ENCODE measurements at places on chromosomes 6 and 20. TPM values are rescaled to one million over a fixed set of nuclear protein-coding genes. Genes with fewer than 3 reads are reported as not detected.

PCK1 gene
- not detected for total RNA-seq

NFKBIL1 gene
- 21.2 TPM for total RNA-seq

VGLL2 gene
- not detected for total RNA-seq

PI16 gene
- total RNA-seq: 0.15 TPM

HEBP2 gene
- total RNA-seq: 43.7 TPM

FERMT1 gene
- 2.1 TPM for total RNA-seq

RAET1L gene
- not detected for total RNA-seq

TRIM15 gene
- not detected for total RNA-seq

PRR3 gene
- total RNA-seq: 13.6 TPM

TRIM38 gene
- total RNA-seq: 7.4 TPM

PGC gene
- total RNA-seq: not detected

- DNase-seq: no peak
Observed at GRCh38 chr6:4346659-4347333, 211.4 kb upstream of the ECI2 start.

DNA sequence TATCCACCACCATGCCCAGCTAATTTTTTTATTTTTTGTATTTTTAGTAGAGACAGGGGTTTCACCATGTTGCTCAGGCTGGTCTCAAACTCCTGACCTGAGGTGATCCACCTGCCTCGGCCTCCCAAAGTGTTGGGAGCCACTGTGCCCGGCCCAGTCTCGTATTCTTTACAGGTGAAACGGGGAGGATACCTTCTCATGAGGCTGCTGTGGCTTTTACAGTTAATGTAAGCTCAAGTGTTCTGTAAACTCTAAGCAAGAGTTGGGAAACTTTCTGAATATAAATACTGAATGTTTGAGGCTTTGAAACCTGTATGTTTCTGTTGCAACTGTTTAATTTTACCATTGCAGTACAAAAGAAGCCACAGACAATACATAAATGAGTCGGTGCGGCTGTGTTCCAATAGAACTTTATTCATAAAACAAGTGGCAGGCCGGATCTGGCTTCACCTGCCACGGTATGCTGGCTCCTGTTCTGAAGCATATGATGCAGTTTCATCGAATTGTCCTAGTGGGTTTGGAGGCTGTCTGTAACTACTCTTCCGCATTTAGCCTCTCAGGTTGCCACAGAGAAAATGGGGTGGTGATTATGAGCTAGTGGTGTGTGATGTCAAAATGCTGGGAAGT is 192.5 kb upstream of the ZFP64 start:
- DNase-seq: no peak

GRCh38 chr6:79257381-79258205 is 23.1 kb upstream of the HMGN3 start:
- no peak for DNase-seq

DNA sequence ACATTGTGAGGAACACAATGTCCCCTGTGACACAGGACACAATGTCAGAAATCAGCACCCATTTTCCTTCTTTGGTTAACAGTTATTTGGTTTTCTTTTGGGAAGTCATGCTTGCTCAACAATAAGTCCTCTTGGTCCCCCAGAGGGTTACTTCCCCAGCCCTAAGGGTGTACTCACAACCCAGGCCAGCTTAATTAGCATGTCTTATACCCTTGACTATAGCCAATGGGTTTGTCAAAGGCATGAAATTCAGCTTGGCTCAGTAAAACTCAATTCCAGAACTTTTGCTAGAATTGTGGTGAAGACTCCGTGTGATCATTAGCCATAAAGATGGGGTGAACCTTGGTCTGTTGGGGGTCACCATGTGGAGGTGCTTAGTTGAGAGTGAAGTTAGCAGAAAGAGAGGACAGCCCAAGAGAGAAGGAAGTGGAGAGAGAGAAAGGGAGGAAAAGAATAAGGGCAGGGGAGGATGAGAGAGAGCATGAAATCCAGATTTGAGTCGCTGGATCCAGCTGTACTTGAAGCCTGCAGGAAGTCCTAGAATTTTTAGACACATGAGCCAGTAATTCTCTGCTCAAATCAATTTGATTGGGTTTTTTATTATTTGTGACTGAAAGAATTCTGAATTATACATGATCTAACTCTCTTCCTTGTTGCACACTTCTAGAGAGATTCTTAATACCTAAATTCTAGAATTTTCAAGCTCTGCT is 321.3 kb upstream of the JAG1 start:
- DNase-seq: no peak

- no peak for DNase-seq
Observed at GRCh38 chr6:71537717-71538116, 249.1 kb downstream of the OGFRL1 start.

- no peak for DNase-seq
Observed at GRCh38 chr6:41190791-41191190, 10.2 kb downstream of the TREML2 start.

- DNase-seq: no peak
Observed at GRCh38 chr6:3438190-3439167, 18.4 kb downstream of the SLC22A23 start.

DNA sequence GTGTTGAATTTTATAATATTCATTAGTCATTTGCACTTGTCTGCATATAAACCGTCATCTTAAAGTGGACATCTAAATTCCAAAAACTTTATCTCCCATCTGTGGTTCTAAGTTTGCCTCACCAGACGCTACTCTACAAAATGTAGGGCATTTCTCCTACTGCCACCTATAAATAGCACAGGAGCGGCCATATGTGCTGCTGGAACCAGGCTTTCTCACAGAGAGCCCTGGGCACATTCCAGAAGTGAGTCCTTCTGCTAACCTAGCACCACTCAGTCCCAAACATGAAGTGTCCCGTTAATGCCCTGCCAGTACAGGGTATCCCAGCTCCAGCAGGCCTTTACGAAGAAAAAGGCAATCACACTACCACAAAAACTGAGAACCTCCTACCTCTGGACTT is 153.7 kb downstream of the TMEM242 start:
- no peak for DNase-seq

DNA sequence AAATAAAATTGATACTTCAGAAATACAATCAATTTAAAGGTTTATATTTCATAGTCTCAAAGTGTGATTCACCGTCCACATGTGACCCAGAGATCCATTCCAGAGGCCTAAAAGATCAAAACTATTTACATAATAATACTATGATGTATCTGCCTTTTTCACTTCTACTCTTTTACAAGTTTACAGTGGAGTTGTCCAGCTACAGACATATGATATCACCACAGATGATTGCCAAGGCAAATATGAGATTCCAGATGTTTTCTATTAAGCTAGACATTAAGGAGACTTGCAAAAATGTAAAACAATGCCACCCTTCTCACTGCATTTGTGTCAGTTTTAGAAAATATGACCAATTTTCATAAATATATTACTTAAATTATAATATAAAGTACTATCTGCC is 443.7 kb downstream of the GJA1 start:
- no peak for DNase-seq

- no peak for DNase-seq
Observed at GRCh38 chr6:114467931-114468330, 125.1 kb upstream of the HS3ST5 start.

DNA sequence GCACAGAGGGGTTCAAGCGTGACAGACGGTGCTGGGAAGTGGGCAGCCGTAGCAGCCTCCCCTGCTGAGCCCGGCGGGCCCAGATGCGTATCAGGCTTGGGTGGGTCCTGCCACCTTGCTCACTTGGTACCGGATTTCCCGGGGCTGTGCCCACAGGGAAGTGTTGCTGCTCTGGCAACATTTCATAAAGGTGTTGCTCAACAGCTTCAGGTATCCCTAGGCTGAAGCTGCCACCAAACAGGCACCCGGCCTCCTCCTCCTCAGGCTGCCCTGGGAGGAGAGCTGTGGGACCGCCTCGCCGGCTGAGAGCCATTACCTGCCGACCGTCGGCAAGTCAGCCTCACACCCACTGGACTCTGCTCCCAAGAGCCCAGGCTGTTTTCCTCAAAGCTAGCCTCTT is 11.5 kb downstream of the PSMG4 start:
- DNase-seq: peak; percentile 68

DNA sequence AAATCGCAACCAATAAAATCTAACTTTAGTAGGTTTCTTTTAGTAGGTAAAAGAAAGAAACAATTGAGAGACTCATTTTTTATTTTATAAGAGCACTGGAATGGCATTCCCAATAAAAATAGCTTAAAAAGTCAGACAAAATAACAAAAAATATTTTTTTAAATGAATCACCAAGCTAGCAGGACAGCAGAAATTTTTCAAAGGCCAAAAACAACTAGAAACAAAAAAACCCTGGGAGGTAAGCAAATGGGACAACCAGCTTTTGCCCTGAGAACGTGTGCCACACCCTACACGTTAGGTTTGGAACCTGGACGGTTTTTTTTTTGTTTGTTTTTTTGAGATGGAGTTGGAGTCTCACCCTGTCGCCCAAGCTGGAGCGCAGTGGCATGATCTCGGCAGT is 19.6 kb downstream of the GPLD1 start:
- no peak for DNase-seq

DNA sequence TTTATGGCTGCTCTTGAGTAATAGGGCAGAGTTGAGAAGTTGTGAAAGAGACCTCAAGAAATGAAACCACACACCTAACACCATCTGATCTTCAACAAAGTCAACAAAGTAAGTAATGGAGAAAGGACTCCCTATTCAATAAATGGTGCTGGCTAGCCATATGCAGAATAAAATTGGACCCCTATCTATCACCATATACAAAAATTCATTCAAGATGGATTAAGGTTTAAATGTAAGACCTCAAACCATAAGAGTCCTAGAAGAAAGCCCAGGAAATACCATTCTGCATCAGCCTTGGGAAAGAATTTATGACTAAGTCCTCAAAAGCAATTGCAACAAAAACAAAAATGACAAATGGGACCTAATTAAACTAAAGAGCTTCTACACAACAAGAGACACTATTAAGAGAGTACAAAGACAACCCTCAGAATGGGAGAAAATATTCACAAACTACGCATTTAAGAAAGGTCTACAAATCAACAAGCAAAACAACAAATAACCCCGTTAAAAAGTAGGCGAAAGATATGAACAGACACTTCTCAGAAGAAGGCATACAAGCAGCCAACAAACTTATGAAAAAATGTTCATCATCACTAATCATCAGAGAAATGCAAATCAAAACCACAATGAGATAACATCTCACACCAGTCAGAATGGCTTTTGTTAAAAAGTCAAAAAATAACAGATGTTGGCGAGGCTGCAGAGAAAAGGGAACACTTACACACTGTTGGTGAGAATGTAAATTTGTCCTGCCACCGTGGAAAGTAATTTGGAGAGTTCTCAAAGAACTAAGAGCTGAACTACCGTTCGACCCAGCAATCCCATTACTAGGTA is 4.0 kb downstream of the MAP3K5 start:
- no peak for DNase-seq

DNA sequence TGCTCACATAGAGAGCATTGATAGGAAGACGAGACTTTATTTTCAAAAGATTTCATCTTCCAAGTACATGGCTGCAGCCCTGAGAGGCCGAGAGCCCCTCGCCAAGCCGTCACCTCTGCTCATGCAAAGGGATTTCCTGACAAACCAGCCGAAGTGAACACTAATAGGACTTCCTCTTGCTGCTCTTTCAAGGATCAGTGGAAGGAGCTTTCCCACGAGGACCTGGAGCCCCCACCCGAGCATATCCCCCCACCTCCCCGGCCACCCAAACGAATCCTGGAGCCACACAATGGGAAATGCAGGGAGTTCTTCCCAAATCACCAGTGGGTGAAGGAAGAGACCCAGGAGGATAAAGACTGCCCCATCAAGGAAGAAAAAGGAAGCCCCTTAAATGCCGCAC is 69.3 kb downstream of the PTPN1 start:
- no peak for DNase-seq

DNA sequence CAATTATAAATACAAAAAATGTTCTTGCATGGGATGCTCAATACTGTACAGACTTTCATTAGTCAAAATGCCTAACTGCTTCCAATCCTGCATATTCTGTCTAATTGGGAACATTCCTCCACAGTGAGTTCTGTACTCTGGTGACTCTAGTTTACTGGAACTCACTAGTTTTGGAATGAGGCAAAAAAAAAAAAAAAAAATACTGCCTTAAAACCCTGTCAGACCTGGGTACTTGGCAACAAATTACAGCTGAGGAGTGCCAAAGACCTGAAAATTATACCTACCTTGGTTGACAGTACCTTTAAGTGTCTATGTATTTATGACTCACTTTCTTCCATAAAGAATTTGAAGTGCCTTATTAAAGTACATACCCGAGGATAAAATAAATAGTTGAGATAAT is 276.7 kb downstream of the FARS2 start:
- DNase-seq: no peak

GRCh38 chr6:32116674-32117073 is 7.5 kb upstream of the TNXB start:
- no peak for DNase-seq

GRCh38 chr20:1718604-1719384 is 61.2 kb upstream of the SIRPG start:
- no peak for DNase-seq

- no peak for DNase-seq
Observed at GRCh38 chr6:162198076-162198475, 529.5 kb downstream of the PRKN start.

GRCh38 chr6:158556113-158556512 is 3.8 kb upstream of the TMEM181 start:
- DNase-seq: no peak

DNA sequence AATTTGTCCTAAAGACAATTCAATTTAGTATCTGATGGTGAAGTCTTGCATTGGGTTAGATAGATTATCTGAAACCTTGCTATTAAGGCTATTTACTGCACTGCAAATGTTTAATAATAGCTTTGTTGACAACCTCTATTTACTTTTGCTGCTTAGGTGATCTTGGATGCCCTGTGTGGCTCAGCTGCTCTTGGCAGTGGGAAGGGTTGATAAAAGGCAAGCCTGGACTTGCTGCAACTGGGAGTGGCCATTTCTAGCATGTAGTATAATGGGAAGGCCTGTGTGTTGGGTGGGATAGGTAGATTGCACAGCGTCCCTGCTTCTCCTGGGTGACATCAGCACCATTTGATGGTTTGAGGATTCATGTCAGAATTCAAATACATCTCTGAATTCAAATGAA is 49.1 kb downstream of the ARMC2 start:
- no peak for DNase-seq

DNA sequence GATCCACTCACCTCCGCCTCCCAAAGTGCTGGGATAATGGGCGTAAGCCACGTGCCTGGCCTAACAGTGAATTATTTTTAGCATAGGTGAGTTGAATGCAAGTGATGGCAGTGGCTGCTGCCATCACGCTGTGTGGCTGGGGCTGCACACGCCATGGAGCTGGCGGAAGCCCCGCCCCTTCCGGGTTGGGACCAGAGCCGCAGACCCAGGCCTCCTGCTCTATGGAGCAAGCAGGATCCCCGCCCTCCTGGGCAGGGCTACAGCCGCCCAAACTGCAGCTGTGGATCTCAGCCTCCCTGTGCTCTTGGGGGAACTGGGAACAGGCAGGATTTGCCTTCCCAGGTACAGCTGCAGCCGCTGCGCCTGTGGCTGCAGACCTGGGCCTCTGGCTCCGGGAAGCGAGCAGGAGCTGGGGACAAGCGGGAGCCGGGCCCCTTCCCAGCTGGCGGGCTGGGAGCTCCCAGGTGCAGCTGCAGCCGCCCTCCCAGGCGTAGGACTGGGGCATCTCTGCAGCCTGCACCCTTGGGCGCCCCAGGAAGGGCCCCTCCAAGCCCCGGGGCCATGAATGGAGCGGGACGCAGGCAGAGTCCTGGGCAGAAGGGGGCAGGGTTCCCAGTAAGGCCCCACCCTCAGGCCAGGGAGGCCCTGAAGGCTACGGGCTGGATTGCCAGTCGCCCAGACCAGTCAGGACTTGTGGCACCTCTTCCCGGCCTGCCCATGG is 30.9 kb upstream of the SLA2 start:
- peak; percentile 93 for DNase-seq
